ENCODE measurements at places on chromosomes 5 and 9.

DNA sequence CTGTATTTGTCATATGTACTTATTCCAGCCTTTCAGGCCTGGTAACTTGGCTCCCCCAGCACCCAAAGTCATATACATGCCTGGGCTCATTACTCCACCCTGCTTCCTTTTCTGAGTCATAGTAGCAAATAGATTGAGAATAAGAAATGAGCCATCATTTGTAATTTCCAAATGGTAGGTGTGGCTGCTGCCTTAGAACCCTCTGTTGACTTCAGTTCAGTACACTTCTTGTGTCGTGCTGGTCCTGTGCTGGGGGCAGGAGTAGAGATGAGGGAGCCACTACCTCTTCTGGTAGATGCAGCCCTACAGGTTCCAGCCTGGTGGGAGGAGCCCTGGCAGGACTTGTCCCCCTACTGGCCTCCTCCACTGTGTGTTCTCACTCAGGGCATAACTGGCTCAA is 11.1 kb downstream of the GM2A start:
- no peak for DNase-seq

- no peak for DNase-seq
These were observed 7.8 kb downstream of the NOL6 start for GRCh38 chr9:33465596-33466564.

GRCh38 chr5:139140591-139141071 is 57.5 kb downstream of the SIL1 start:
- no peak for DNase-seq

DNA sequence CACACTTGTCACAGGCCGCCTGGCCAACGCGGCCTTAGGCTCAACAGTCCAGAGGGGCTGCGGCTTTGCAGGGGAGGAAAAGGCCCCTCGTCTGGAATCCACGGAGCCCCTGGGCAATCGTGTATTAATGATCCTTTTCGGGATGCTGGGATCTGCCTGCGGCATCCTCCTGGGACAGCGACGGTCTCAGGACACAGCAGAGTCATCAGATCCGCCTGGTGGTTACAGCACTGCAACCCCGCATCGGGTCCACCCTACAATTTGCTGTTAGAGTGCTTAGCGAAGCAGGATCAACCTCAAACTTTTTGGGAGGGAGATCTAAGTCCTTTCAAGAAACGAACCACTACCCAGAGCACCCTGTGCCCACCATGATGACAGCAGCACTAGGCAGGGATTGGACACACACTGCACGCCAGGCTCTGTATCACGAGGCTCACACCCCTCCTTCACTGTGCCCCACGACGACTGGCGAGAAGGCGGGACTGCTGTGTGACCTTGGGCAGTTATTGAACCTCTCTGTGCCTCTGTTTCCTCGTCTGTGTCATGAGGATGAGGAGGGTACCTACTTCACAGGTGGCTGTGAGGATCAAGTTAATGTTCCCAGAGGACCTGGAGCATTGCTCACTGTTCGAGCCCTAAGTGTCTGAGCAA is 100.4 kb upstream of the COL5A1 start:
- no peak for DNase-seq

GRCh38 chr5:180400416-180400815 is 47.3 kb upstream of the GFPT2 start:
- no peak for DNase-seq

- no peak for DNase-seq
These were observed at the start of gene ERAP2 for GRCh38 chr5:96876292-96876850. Gene ERAP2 (plus strand): TSS chr5:96876500. CDS start chr5:96879686, 3,186 bp downstream.

- no peak for DNase-seq
These were observed 233.6 kb upstream of the SLC24A2 start for GRCh38 chr9:20022410-20022809.

- no peak for DNase-seq
These were observed 2.3 kb downstream of the FANCC start for GRCh38 chr9:95315108-95315746.

GRCh38 chr5:170860818-170861666 is 776 bp upstream of the RANBP17 start:
- no peak for DNase-seq

DNA sequence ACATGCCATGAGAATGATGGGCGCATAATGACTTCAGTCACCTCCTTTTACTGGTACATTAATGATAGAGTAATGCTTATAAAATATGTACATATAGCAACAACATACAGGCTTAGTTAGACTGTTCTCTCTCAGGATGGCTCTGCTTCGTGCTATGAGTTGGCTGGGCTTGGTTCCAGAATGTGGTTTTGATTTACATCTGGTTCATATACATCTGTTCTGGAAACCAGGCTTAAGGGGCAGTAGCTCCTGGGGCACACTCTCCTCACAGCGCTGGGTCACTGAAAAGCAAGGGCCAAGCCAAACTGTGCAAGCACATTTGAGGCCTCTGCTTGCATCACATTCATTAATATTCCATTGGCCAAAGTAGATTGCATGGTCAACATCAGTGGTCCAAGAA is 44.9 kb downstream of the PCSK1 start:
- no peak for DNase-seq

DNA sequence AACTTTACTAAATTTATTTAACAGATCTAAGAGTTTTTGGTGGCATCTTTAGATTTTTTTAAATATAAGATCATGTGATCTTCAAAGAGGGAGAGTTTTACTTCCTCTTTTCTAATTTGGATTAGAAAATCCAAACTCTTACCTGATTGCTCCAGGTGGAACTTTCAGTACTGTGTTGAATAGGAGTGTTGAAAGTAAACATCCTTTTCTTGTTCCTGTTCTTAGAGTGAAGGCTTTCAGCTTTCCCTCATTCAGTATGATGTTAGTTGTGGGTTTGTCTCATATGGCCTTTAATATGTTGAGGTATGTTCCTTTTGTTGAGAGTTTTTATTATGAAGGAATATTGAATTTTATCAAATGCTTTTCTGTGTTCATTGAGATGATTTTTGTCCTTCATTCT is 650.0 kb upstream of the SGCD start:
- DNase-seq = no peak
